ENCODE measurements at places on chromosomes 6 and 20.
A peak's percentile ranks its signal among the peaks of the same experiment; 100 is the strongest.

- no peak for DNase-seq
Measured at GRCh38 chr6:47362857-47363461, 53.3 kb upstream of the TNFRSF21 start.

DNA sequence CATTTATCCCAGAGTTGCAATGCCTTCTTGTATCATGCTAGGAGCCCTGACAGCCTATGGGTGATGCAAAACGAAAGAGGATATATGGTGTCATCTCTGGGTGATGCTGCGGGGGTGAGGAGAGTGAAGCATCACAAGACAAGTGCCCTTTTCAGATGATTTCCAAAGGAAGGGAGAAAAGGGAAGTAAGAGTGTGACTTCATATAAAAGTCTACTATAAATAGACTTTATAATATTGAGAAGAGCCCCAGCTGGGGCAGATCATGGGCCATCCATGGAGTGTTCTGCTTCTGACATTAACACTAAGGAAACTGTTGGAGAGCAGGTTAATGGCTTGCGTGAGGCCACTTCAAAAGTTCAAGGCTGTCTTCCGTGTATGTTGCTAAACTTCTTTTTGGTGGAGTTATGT is 4.4 kb downstream of the CD83 start:
- no peak for DNase-seq

- no peak for DNase-seq
Measured at GRCh38 chr6:122694602-122695001, 84.4 kb downstream of the PKIB start.

DNA sequence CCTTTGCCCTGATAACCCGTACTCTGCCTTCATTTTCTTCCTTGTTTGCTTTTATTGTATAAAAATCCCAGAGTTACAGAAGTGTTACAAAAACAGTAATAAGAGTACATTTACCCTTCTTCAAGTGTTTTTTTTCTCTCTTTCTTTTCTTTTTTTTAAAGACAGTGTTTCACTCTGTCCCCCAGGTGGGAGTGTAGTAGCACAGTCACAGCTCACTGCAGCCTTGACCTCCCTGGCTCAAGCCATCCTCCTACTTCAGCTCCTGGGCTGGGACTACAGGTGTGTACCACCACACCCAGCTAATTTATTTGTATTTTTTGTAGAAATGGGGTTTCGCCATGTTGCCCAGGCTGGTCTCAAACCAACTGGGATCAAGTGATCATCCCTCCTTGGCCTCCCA is 402.7 kb downstream of the CDKAL1 start:
- DNase-seq, result no peak

DNA sequence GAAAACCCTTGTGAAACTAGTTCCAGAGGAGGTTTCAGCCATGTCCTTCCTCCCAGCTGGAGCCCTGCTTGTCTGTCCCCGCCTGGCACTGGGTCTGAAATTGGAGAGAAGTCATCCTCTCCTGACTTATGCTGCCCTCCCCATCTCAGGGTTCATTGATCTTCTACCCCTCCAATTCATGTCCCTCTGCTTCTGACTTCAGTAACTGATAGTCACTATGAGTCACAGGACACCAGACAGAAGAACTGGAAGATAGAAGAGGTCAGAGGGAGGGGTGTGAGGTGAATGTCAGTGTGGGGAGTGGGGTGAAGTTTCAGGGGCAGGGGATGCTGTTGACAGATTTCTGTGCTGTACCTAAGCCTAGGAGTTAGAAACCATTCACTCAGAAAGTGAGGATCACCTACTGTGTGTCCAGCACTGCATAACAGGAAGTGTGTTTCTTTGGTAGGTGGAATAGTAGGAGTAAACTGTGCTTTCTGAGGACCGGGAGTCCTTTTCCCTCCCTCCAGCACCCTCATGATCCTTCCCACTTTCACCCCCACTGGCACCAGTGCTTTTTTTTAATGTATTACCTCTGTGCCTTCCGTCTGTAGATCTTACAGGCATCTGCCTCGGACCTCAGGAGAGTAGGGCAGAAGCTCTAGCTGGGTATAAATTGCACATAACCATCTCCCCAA is 627 bp upstream of the RPP21 start:
- DNase-seq, result no peak

DNA sequence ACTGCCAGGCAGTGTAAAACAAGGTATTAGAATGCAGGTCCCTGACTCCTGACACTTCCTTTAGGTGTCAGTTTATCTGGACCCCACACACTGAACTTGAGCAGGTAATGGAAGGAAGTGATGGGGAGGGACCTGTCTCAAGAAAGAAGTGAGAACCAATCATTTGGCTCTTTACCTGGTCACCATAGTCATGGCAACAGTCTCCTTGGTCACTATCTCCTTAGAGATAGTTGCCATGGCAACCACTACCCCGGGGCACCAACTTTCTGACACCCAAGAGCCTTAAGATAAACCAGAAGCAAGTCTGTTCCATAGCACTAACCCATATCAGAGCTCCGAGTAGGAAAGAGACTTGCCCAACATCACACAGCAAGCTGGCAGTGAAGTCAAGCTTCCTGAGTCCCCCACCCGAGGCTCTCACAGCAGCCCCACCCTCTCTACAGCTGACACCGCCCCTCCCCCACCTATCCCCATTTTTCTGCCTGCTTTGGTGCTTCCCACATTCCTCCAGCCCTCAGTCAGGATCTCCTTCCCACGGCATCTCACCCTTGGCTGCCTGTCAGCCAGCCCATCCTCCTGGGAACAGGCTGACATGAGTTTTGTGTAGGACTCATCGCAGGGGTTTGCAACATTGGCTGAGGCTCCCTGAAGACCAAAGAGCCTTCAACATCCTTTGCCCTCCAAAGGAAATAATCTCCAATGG is 16.3 kb upstream of the HM13 start:
- DNase-seq, result no peak

GRCh38 chr6:159541296-159541695 is 151.7 kb downstream of the SOD2 start:
- no peak for DNase-seq

- DNase-seq, result no peak
Measured at GRCh38 chr6:163952005-163952404, 537.5 kb downstream of the QKI start.

DNA sequence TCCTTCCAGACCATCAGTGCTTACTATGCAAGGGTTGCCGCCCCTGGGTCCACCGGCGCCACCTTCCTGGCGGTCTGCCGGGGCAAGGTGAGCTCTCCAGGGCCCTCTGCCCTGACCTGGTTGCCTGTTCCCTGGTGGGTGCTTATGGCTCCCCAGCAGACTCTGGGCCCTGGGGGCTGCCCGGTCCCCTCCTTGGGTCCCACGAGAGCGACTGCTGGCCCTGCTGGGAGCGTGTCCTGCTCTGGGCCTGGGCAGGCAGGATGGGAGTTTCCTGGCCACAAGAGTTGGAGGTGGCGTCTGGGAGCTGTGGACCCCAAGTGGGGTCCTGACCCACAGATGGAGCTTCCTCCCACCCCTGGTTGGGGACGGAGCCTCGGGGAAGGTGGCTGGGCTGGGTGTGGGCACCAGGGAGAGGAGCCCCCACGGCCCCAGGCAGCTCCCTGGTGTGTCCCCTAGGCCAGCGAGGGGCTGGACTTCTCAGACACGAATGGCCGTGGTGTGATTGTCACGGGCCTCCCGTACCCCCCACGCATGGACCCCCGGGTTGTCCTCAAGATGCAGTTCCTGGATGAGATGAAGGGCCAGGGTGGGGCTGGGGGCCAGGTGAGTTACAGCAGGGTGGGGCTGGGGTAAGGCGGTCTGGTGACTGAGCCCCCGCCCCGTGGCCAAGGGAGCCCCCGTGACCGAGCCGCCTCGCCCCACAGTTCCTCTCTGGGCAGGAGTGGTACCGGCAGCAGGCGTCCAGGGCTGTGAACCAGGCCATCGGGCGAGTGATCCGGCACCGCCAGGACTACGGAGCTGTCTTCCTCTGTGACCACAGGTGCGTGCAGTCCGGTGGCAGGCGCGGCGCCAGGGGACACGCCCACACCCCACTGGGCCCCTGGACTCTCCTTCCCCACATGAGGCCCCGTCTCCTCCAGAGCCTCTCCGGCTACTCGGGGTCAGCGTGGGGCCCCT is 7.1 kb upstream of the TNFRSF6B start:
- DNase-seq, result no peak

GRCh38 chr6:21201637-21202350 is 391.8 kb upstream of the SOX4 start:
- no peak for DNase-seq

GRCh38 chr6:41157323-41157722 is 3.2 kb upstream of the TREML1 start:
- no peak for DNase-seq

DNA sequence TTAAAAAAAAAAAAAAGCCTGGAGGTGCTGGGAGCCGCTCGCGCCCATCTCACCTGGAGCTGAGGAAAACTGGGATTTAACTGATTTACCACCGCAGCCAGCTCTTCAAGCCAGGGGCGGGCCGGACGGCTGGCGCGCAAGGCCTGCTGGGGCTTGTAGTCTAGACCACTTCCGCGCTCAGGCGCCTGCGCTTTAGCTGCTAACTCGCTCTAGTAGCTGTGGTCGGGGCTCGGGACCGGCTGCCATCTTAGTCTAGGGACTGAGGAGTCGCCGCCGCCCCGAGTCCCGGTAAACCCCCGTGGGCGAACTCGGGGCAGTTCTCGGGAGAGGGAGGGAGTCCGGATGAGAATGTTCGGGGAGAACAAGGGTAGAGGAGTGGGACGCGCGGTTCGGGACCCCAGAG is at the start of gene ITCH:
Gene ITCH (plus strand): TSS at position 212 of the 403 bp plus-strand sequence. CDS start 30,539 bp downstream, outside the sequence.
- DNase-seq, result peak; percentile 85

DNA sequence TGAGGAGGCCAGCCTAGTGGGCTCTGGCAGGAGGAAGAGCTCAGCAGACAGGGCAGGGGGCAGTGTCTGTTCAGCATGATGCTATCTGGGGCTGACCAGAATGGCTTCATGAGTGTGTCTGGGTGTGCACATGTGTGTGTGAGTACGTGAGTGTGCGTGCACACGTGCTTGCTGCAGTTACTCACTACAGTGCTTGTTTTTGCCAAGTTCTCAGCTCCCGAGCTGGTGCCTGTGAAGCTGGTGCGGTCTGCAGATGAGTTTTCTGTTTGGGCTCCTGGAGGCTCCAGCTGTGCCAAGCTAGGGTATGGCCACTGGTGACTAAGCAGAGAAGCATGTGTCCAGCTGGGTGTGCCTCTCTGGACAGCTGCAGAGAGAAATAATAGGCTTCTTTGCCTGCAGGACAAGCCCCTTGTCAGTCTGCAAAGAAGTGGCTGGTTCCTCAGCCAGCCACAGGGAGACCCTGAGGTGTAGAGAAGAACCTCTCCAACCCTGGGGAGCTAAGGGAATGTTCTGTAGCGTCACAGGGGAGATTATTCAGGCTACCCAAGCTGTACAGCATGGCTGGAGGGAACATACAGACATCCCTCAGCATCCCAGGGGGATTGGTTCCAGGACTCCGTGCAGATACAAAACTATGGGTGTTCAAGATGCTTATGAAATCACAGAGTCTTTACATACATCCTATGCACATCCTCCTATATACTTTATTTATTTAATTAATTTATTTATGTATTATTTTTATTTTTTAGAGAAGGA is 40.2 kb upstream of the FAM50B start:
- DNase-seq, result peak; percentile 84

DNA sequence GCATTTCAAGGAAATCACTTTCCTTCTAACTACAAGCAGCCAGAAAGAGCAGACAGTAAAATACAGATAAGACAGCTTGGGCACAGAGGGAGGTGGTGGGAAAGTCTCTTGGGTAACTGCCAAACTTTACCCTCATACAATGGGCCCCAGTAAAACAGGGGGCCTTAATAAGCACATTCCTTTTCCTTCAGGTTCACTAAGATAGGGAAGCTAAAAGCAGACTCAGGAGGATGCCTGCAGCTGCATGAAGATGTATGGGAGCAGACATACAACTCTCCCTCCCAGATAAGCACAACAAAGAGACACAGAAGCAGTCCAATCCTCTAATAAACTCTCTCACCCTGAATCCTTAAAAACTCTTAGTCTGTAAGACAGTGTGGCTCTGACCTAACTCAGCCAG is 49.0 kb downstream of the SIM1 start:
- DNase-seq, result no peak

- DNase-seq, result no peak
Measured at GRCh38 chr20:41380551-41381193, 14.1 kb upstream of the EMILIN3 start.

DNA sequence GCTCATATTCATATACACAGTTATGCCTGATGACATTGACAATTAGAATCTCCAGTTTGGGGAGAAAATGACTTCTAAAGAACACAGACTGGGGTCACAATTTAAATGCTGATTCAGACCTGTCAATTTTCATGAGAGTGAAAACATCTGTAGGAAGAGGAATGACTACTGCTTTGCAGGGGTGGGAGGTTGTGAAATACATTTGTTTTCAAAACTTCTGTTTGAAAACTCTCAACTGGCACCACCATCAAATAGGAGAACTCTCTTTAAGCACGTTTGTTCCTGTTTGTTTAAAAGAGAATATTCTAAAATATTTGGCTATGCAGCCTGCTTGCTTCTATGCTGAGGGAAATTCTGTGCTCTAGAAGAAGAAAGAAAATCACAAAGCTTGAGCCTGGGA is 50.8 kb upstream of the ADGRF5 start:
- DNase-seq, result no peak

All from kidney epithelial cell (primary cell).